ENCODE measurements at places on chromosomes 2 and 18.

- DNase-seq = no peak
Observed at GRCh38 chr2:132438691-132439090, 22.1 kb downstream of the GPR39 start.

DNA sequence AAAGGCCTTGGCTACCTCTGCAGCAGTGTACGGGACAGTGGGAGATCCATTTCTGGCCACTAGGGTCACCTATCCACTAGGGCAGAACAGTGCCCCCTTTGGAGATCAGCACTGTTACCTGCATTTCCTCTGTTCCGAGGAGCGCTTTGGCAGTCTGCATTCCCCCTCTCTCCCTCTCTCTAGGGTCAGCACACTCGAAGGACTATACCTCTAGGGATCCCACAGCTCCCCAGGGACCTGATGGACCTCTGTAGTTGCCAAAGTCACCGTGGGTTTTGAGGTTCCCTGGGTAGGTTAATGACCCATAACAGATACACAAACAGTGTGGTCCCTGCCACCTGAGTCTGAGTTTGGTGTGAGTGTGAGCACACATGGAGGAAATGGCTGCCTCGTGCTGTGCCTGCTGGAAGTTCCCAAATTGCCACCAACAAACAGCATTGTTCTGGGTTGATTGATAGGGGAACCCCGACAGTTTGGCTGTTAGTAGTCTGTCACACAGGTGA, 99.8 kb upstream of the VWC2L start:
- no peak for DNase-seq

GRCh38 chr2:115386465-115386864, 944.0 kb downstream of the DPP10 start:
- no peak for DNase-seq

- DNase-seq = no peak
Observed at GRCh38 chr2:117862459-117862858, 48.0 kb downstream of the DDX18 start.

DNA sequence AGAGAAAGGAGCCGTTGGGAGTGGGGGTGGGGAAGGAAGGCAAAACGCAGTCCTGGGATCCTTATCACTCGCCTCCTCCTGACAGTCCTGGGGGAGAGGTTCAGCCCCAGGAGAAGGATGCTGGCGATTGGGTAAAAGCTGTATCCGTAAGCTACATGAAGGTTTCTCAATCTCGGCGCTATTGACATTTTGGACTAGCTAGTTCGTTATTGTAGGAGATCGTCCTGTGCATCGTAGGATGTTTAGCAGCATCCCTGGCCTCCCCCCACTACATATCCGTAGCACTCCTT, 511 bp upstream of the TP53I3 start:
- no peak for DNase-seq

DNA sequence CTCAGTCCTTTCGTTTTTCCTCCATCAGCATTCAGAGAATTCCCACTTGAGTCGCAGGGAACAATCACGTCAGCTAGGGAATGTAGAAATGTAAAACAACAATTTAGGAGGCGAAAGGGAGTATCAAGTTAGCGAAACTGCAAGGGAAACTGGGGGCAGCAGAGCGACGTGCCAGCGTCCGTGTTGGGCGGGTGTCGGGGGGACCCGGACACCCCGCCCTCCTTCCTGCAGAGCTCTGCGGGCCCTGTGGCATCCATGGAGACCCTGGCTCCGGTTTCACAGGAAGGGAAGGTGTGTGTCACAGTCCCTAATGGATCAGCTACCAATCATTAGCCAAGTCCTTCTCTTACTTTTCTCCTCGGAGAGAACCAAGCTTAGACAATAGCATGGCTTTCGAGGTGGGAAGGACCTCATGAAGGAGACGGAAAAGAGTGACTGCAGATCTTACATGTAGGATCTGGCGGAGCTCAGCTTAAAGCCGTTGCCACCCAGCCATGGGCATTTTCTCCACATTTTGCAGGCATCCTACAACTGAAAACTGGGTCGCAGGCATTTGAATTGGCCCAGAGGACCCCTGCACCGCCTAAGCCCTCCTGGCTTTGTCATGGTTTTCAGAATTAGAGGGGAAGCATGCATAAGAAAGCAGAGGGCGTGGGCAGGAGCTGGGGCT, 33.7 kb downstream of the SOX11 start:
- no peak for DNase-seq

DNA sequence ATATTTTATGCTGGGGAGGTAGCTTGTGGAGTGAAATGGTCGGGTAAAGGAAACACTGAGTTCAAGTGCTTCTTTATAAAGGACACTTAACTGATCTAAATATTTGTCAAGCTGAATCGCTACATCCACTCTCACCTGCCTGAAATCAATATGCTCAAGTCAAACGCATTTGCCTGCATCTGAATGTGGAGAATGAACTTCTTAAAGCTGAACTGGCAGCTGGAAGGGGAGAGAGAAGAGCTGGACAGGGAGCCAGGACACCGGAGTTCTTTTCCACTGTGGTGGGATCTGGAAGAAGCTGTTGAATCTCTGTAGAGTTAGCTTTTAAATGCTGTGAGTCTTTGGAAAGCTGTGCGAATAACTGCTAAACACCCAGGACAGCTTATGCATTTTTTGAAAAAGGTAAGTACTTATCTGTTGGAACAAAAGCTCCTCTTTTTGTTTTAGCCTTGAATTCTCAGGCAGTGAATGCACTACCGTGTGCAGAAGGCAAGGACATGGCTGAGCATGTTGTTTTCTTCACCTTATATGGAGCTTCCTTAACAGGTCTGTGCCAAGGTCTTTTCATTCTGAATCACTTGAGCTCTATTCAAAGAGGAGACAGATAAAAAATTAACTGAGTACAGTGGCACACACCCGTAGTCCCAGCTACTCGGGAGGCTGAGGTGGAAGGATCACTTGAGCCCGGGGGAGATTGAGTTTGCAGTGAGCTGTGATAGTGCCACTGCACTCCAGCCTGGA, 74.2 kb upstream of the KLF7 start:
- DNase-seq = no peak

GRCh38 chr2:237573721-237574415, 7.5 kb downstream of the PRLH start:
- DNase-seq = no peak

DNA sequence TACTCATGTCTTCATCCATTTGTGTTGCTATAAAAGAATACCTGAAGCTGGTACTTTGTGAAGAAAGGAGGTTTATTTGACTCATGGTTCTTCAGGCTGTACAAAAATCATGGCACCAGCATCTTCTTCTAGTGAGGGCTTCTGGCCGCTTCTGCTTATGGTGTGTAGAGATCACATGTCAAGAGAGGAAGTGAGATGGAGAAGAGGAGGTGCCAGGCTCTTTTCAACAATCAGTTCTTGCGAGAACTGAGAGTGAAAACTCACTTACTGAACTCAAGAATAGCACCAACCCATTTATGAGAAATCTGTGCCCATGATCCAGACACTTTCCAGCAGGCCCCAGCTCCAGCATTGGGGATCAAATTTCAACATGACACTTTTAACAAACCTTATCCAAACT, 30.0 kb upstream of the BARD1 start:
- no peak for DNase-seq

- DNase-seq = no peak
Observed at GRCh38 chr2:109084341-109084740, 44.7 kb upstream of the SH3RF3 start.

GRCh38 chr2:7661502-7661901, 744.3 kb downstream of the RNF144A start:
- no peak for DNase-seq

DNA sequence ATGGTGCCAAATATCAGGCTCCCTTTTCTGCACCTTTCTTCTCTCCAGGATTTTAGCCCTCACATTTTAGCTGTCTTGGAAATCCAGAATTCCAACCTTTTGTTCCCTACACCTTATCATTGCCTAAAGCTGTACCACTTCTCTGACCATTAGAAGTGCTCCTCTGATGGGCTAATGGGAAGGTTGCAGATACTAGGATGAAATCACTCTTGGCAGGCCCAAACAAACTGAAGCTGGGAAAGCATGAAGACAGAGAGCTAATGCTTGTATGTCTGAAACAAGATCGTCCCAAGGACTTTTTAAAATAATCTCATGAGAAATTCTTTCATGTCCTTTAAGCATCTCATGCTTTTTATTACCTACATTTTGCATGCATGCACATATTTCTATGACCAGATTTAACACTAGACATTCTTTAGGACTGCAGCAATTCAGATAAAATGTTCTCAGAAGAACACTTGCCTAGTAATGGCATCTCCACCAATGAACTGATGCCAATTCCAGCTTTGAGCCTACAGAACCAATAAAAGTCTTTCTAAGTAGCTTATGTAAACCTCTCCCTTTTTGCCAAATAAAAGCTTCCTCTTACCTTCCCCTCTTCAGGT, 98.4 kb upstream of the OSR1 start:
- DNase-seq = no peak

- DNase-seq = no peak
Observed at GRCh38 chr18:49769047-49769728, 44.1 kb downstream of the ACAA2 start.

GRCh38 chr2:241324775-241325174, 9.1 kb downstream of the SEPTIN2 start:
- DNase-seq = no peak
